T47D (cell line): ENCODE measurements at places on chromosomes 5 and 9.

DNA sequence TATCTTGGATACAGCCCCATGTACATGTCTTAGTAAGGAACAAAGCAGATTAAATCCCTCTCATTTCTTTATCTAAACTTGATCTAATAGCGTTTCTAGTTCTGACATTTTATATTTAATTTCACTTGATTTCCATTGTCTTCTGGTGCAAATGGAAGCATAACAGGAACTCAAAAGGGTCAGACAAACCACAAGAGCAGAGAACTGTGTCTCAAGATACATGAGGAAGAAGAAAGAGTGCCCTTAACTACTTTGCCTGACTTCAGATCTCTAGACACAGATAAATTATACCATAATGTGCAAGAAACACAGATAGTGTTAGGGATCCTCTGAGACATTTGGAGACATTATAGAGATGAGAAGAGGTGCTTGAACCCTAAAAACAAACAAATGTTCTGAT, 20.7 kb upstream of the STX17 start:
- no peak for DNase-seq

DNA sequence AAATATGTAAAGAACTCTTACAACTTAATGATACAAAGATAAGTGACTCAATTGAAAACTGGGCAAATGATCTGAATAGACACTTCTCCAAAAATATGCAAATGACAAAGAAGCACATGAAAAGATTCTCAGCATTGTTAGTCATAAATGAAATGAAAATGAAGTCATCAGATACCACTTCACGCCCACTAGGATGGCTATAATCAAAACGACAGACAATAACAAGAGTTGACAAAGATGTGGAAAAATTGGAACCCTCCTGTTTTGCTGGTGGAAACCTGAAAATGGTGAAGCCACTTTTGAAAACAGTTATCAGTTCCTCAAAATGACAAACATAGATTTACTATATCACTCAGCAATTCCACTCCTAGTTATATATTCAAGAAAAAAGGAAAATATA, 7.9 kb upstream of the SYK start:
- DNase-seq = no peak

GRCh38 chr9:121360601-121361374, 9.3 kb downstream of the STOM start:
- no peak for DNase-seq

GRCh38 chr9:12274577-12274976, 418.6 kb upstream of the TYRP1 start:
- peak; percentile 3 for DNase-seq

DNA sequence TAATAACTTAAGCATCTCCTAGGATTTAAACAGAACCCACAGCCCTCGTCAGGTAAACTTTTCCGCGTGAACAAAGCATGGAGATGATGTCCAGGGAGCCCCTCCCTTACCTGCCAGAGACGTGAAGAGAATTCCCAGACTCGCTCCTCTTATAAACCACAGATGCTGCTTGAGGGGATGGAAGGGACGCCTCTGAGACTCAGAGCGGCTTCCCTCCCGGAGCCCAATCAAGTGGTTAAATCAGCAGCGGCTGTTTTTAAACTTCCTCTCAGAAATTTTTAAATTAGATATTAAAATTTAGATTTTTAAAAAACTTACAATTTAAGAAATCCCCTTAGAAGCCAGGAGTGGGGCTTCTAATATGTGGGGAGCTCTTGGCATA, 71.8 kb downstream of the RAPGEF1 start:
- DNase-seq = no peak

- DNase-seq = no peak
Measured at GRCh38 chr5:98941131-98941883, 12.5 kb upstream of the CHD1 start.

DNA sequence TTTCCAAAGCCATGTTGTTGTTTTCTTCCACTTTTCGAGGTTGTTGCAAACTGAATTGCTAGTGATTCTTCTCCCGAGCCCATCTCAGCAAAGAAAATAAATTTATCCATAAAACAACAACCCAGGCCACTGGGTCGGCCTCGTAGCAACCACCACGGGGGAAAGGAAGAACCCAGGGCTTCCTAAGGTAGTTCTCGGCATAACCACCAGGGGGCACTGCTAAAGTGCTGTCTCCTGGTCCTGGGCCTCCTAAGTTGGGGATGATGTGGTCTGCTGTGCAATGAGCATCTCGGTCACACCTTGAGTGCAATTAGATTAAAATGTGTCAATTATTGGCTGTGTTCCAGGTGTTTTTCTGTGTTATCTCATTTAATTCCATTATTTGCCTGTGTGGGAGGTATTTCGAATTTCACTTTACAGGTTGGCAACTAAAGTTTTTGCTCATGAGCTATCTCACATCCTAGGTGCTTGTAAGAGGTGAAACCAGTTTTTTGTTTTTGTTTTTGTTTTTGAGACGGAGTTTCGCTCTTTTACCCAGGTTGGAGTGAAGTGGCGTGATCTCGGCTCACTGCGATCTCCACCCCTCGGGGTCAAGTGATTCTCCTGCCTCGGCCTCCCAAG, 102.8 kb upstream of the DAP start:
- DNase-seq = peak; percentile 63

- DNase-seq = no peak
Measured at GRCh38 chr5:159864885-159865691, 51.2 kb upstream of the ADRA1B start.

GRCh38 chr9:126696401-126697145, 82.8 kb downstream of the LMX1B start:
- no peak for DNase-seq

DNA sequence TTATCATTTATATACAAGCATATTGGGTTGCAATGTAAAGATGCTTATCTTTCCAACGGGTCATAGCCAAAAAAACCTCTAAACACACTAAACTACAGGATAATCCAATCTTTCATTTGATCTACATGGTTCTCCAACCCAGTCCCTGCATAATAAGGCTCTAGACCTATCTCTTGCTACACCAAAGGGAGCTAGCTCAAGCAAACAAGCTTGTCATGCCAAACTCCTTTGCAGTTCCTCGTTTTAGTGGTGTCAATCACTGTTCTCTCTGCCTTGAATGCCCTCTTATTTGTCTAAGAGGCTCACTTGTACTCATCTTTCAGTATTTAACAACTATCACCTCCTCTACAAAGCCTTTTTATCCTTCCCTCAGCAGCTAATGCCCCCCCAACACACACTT, 5.6 kb downstream of the HOMER1 start:
- DNase-seq = no peak

GRCh38 chr5:143251190-143251589, 152.3 kb downstream of the NR3C1 start:
- no peak for DNase-seq

- DNase-seq = no peak
Measured at GRCh38 chr9:89514337-89514736, 16.4 kb upstream of the SEMA4D start.

DNA sequence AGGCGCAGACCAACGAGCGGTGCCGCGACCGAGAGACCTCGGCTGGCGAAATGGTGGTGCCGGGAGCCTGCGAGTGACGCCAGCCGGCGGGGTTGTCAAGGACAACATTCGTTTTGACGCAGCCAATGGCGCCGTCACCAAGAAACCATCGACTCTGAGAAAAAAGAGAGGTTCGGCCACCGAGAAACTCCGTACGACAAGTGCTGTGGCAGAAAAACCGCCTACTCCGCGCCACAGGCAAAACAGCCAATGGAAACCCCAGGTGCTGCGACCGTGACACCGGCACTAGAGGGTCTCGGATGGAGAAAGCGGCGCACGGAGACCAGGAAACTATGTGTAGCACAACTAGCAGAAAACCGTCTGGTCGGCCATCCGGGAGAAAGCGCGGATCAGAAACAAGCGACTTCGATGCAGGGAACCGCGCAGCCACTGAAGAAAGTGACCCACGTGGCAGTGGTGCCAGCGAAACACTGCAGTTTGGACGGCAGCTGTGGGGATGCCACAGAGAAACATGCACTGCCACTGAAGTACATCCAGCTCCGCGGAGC, 88.8 kb downstream of the ANXA2R start:
- DNase-seq = no peak

- DNase-seq = peak; percentile 55
Measured at GRCh38 chr9:122244349-122244748, 15.6 kb upstream of the LHX6 start.

- DNase-seq = peak; percentile 46
Measured at GRCh38 chr9:133355881-133356357, 368 bp downstream of the SURF1 start.

DNA sequence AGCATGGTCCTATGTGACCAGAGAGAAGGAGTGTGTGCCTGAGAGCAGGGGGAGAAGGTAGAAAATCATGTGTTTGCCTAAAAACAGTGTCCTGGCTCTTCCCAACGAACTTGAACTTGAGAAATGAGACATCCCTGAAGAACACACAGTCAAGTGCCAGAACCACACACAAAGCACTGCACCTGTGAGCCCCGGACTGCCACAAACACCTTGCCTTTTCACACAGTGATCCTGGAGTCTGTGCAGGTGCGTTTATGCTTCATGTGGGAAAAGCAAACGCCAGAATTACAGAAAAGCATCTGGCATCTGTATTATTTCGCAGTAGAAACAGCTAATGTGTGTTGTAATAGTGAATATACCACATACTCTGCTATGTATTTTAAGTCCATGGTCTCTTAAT, 9.3 kb downstream of the CTNND2 start:
- no peak for DNase-seq

GRCh38 chr5:136053336-136054141, 24.8 kb downstream of the TGFBI start:
- DNase-seq = peak; percentile 56

DNA sequence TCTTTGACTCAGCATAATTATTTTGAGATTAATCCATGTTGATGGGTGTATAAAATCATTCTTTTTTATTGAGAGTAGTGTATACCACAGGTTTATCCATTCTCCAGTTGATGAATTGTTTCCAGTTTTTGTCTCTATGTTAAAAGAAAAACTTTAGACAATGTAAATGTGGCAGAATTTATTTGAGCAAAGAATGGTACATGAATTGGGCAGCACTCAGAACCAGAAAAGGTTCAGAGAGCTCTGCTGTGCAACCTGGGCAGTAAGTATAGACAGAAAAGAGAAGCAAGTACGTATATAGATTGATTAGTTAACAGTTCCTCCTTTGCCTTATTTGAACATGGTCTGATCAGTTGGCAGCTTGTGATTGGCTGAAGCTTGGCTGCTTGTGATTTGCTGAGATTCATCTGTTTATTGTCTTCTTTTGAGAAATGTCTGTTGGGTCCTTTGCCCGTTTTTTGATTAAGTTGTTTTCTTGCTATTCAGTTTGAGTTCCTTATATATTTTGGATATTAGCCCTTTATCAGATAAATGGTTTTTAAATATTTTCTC, 41.4 kb downstream of the CDC42SE2 start:
- DNase-seq = no peak

DNA sequence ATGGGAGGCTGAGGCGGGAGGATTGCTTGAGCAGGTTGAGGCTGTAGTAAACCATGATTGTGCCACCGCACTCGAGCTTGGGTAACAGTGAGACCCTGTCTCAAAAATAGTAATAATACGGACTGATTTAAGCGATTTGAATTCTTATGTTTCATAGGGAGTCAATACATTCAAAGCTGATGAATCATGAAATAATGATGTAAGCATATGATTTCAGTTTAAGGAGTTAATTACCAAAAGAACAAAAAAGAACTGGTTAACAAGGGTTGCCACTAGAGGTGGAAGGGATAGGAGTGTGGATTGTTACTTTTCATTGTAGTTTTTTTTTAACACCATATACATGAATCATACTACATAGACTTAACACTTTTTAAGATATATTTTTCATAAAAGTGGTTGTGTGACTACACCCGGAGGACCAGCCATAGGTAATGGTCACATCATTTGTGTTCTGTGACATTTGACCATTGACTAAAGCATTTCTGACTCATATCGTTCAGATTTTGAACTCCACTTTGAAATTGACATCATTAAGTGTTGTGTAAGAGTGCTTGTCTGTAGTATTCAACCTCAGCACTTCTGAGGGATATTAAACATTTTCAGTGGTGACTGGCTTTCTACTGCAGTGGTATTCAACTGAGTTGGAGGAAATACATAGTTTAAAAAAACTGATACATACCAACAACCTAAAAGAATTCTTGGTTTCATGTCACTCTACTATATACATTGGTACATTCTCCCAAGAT, 7.0 kb downstream of the TRMT10B start:
- no peak for DNase-seq

GRCh38 chr5:158811921-158812320, 287.8 kb downstream of the EBF1 start:
- no peak for DNase-seq

DNA sequence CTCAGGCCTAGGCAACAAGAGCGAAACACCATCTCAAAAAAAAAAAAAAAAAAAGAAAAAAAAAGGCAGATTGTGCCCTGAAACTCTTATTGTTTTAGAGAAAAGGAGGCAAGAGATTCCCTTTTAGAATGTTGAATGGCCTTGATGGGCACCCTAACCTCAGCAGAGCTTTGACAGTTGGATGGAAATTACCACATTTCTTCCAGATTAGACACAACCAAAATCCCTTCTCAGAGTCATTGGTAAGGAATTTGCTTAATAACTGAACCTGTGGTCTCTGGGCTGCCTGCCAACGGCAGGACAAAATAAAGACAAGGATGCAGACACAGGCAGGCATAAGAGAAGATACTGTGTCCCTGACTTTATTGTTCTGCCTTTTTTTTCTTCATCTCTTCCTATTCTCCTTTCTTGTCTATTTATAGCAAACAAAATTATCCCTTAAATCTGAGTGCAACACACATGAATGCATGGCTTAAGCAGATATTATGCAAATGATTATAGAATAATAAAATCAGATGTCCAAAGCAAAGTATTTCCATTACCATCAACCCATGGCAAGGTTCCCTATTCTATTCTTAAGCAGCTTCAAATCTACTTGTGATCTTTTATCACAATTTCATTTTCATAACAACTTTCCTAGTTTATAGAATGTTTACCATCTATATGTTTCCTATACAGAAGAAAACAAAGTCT, 37.3 kb upstream of the TRIO start:
- DNase-seq = no peak

GRCh38 chr5:142883438-142883837, 113.3 kb downstream of the ARHGAP26 start:
- no peak for DNase-seq
